ENCODE measurements at places on chromosomes 6 and 20.

GRCh38 chr6:16762550-16763477 is 1.6 kb upstream of the ATXN1 start:
- no peak for DNase-seq

DNA sequence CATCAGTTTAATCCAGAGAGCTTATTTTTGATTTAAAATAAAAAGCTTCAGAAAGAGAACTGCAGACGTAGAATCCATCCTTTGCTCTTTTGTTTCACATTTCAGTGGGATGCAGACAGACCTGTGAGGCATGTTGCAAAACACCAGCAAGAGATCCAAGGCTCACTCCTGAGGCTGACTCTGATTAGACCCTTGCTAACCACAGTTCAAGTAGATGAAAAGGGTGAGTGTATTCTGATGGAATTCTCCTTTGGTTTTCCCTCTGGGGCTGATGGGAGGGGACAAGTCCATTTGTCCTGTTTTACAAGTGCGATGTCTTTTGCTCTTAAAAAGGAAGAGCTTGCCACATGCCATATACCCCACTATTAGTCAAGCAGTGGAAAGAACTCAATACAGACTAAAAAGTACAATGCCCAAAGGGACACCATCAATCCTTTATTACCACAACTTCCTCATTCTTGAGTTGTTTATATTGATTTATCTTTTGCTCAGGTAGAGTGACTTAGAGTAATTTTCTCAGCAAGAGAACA is 772.7 kb downstream of the MAFB start:
- no peak for DNase-seq

DNA sequence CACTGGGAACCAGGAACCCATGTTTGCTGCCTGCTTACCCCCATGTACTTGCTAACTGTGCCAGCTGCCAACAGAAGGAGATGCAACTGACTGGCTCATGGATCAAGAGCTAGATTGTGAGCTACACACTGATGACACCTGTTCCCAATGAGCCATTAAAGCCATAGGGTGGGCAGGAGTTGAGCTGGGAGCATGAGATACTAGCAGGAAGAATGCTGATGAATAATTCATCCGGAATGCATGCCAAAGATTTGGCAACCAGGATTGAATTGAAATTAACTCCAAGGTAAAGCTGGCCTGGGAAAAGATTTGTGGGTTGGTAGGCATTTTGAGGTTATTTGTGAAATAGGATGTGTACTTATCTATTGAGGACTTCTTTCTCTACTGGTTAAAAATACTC is 631.1 kb downstream of the KIF16B start:
- DNase-seq = no peak

DNA sequence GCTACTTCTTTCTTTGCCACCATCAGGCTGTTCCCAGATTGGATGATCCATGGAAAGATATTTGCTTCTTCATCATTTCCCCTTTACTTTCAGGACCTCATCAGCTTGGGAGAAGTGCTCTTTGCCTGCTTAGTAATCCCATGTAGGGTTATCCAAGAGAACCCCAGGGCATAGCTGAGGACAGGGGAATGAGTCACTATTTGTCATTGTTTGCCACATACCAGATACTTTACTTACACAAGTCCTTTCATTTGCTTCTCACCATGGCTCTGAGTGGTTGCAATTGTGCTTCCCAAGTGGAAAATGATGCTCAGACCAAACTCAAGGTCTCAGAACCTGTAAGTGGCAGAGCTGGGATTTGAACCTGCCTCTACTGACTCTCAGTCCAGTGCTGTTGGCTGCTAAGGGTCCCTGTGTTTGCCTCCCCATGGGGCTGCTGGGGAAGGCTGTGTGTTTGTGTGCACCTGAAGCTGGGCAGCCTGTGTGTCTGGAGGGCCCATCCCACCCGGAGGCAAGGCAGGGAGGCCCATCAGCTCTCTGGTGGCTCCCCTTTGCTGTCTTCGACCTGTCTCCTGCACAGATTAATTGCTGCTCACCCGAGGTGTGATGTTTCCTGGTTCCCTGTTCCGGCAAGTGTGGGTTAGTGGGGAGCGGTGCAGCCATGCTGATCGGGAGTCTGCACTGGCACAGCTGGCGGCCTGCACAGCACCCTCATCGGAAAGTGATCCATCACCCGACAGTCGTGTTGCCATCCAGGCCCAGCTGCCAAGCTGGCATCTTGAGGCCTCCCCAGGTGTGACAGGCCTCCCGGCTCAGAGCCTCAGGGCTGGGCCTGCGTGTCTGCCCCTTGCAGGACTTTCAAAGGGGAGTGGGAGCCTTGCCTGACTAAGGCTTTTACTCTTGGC is 228.8 kb downstream of the DHX35 start:
- DNase-seq = no peak

GRCh38 chr20:8809107-8809953 is 259.6 kb upstream of the PLCB4 start:
- DNase-seq = no peak

DNA sequence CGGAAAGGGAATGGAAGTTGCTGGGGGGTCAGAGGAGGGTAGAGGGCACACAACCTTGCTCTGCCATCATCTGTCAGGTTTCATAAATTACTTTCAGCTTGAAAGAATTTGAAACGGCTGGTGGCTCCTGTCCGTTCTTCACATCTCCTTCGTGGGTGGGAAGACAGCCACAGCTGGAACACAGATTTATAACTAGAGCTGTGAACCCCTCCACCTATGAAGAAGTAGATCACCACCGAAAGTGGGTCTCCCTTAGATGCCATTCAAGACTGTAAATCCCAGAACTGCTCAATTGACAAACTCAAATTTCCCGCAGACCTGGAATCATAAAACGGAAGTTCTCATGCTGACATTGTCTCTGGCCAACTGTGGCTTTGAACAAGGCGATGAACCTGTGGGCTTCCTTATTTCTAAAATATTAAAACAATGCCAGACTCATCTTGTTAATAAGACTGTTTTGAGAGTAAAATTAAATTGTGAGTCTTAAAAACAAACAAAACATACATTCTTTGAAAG is 65.3 kb downstream of the BTBD3 start:
- DNase-seq = no peak

DNA sequence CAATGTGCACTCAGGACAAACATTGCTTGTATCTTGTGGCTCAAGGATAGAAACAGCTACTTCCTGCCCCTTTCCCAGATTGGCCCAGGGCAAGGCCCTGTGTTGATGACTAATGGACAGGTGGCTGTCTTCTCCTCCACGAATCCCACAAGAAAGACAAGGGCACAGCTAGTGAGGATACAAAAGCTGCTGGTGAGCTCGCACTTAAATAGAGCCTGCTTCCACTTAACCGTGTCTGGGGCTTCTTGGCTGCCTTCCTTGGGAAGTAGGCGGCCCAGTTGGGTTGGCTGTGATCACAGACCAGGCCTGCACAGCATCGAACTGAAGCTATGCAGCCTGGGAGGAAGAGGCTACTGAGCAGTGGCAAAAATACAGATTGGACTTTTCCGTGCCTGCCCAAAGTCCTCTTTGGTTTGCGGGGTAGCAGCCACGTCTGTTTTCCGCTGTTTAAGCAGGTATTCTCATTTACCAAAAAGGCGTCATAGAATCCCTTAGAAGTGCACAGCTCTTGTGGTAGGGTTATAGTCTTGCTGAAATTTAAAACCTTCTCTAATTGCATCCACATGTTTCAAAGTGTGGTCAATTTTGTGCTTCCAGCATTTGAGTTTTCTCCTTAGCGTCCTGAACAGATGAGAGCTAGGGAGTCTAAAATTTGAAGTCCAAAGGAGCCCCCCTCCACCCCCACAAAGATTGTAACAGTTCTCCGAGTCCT is 23.0 kb upstream of the NAA20 start:
- DNase-seq = no peak

GRCh38 chr6:8387942-8388437 is 47.4 kb downstream of the SLC35B3 start:
- DNase-seq = no peak

DNA sequence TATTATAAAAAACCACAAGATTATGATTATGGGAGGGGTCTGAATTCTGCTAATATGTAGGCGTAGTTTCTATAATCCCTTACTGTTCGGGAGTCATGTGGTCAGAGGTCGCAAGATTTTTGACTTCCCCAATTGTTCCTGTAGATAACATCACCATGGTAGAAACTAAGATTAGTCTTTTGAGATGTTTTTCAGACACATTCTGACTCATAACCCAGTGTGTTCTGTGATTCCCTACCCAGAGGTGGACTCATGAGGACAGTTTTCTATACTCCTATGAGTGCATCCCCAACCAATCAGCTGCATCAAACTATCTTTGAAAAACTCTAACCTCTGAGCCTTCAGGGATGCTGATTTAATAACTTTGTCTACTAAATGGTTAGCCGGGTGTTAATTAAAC is 175.5 kb downstream of the RFPL4B start:
- DNase-seq = no peak

GRCh38 chr20:40493549-40493948 is 195.5 kb downstream of the MAFB start:
- no peak for DNase-seq

GRCh38 chr6:36227379-36228228 is 31.1 kb downstream of the BRPF3 start:
- DNase-seq = no peak

DNA sequence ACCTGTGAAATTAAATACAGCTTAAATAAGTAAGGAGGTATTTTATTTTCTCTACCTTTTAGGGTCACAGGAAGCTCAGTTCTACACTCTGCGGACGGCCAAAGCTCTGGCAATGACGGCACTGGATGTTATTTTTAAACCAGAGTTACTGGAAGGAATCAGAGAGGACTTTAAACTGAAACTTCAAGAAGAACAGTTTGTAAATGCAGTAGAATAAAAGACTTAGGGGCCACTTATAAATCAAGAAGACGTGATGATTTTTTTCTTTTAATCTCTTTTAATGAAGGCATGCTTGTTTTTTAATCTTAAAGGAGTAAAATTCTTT is 16.2 kb downstream of the PM20D2 start:
- DNase-seq = no peak

- no peak for DNase-seq
These were observed 769 bp downstream of the CCN6 start for GRCh38 chr6:112054555-112055190.

DNA sequence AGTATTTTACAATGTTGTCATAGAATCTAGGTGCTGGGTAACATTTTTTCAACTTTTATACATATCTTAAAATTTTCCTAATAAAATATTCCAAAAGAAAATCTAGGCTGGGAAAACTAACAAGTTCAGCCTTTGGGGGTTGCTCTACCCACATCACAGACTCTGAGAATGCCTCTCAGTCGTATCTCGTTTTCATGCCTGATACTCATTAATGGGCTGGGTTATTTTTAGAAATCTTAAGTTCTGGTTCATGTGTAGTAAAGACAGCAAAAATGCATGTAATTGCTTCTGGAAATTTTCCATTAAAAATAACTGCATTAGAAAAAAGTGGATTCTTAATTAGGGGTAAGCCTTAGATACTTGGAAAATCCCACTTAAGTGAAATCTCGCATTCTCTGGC is 149.3 kb downstream of the SLC24A3 start:
- DNase-seq = no peak

DNA sequence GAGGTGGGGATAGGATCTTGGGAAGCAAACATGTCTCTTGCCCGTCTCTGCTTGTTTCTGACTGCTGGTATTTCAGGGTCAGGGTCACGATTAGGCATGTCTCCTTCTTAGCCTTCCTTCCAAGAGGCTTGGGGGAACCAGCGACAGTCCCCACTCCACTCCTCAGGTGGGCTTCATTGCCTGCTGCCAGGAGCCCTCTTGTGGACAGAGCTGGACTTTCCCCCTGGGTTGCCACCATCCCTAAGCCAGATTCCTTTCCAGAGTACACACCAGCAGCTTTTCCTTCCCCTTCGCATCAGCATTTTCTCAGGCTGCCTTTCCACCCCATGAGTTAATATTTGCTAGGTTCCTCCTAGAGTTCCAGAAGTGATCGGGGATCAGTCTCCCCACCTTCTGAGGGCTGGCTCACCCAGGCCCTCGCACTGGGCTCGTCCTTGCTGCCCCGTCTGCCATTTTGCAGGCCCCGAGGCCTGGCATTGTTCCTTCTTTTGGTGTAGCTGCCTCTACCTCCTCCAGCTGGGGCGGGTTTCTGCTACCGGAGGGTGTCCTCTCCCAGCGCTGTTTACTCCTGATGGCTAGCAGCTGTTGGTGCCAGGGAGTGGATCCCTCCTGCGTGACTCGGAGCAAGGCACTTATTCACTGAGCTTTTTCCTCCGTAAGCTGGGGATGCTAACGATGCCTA is 8.8 kb upstream of the C20orf144 start:
- peak; percentile 42 for DNase-seq

- no peak for DNase-seq
These were observed 12.3 kb downstream of the MYT1 start for GRCh38 chr20:64176551-64176950.

- peak; percentile 70 for DNase-seq
These were observed 48.8 kb upstream of the ZNF217 start for GRCh38 chr20:53642196-53643030.

DNA sequence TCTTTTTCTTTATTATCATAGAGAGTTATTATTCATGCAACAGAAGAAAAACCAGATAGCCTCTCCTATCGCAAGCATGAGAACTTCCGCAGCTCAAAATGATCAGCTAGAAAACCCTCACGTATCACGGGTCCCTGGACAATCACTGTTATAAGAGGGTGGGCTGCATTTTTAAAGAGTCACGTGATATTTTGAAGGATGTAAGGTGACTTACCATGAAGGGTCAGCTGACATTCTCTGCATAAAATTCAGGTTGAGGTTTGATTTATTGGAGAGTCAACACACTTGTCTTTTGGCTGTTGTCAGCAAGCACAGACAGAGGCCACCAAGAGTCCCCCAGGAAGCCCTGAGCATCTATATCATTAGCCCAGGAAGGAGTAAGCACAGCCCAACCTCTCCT is 39.5 kb downstream of the ID4 start:
- DNase-seq = no peak

- DNase-seq = no peak
These were observed 55.3 kb downstream of the TFAP2A start for GRCh38 chr6:10359581-10359980.

DNA sequence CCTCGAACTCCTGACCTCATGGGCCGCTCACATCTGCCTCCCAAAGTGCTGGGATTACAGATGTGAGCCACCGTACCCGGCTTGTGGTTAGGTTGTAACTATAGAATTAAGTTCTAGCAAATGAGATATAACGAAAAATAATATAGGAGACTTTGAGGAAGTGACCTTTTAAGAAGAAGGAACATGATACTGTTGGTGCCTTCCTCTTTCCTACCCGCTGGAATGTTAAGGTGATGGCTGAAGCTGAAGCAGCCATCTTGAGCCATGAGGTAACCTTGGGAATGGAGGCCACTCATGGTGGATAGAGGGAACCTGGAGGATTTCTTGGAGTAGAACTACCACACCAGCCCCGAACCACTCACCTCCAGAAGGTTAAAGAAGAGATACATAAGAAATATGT is 48.1 kb upstream of the MDGA1 start:
- no peak for DNase-seq

- DNase-seq = no peak
These were observed 50.7 kb downstream of the TGM2 start for GRCh38 chr20:38114353-38114791.

GRCh38 chr6:33950891-33951889 is 147.4 kb upstream of the MLN start:
- DNase-seq = no peak

DNA sequence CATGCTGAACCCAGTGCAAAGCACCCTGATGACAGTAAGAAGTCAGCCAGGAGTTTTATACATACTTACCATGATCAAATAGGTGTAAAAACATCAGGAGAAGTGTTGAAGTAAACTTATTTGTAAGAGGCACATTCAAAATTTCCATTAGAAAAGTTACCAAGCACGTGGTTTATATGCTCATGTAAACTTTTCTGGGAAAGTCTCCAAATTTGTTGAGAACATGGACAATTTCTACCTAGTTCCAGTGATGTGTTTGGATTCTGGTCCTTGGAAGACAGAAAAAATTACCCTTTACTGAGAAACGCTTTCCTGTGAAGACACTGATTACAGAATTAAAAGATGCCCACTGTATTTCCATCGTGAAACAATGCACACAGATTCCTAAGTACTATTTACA is 288.9 kb upstream of the CDH4 start:
- DNase-seq = no peak

All from GDM1 (cell line).